Inflammatory macrophage treated with lipopolysaccharide for 1 hour (primary cell): ENCODE measurements at places on chromosomes 1 and 21.

DNA sequence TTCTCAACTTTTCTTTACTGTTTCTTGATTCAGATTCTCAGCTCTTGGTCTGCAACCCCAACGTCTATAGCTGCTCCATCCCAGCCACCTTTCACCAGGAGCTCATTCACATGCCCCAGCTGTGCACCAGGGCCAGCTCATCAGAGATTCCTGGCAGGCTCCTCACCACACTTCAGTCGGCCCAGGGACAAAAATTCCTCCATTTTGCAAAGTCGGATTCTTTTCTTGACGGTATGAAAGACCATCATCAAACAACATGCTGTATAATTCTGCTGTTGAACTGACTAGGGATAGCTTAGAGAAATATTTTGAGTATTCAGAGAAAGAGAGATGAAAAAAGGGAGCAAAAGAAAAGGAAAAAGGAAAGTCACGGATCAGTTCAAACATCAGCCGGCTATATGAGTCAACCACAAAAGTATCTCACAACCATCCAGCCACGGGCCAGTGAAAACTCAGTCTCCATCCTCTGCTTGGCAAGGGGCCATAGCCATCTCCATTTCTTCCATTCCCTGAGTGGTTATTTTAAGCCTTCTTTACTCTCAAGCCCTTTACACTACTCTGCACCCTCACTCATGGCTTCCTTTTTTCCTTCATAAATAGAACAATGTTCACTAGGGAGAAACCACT lies 14.1 kb downstream of the DNASE2B start:
- DNase-seq, result no peak

DNA sequence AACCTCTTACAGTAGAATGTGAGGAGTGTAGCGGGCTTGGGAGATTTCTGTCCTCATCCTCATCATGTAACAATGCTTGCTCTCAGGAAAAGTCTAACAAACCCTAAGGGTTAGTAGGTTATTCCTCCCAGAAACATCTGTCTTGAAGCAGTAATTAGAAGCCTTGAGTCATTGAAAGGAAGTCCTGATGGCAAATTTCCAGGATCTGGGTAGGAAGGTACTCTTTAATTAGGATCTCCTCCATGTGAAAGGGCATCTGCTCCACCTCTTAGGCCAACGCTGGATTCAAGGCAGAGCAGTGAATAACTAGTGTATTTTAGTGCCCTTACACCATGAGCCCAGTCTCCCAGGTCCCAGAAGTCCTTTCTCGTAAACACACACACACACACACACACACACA lies 106.6 kb upstream of the BARHL2 start:
- no peak for DNase-seq

DNA sequence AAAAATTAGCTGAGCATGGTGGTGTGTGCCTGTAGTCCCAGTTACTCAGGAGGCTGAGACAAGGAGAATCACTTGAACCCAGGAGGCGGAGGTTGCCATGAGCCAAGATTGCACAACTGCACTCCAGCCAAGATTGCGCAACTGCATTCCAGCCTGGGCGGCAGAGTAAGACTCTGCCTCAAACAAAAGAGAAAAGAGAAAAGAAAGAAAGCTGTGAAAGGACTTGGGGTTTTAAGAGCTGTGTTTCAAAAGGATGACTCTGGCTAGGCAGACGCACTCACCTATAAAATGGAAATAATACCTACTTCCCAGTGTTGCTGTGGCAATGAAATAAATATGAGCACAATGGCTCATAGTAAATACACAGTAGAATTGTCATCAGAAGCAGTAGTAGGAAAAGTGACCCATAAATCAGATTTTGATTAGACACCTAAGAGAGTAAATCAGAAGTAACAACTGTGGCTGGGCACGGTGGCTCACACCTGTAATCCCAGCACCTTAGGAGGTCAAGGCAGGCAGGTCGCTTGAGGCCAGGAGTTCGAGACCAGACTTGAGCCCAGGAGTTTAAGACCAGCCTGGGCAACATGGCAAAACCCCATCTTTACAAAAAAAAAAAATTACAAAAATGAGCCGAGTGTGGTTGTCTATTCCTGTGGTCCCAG lies 45.9 kb upstream of the PUM1 start:
- DNase-seq, result peak; percentile 32

GRCh38 chr1:231242516-231243198 lies 1.6 kb downstream of the GNPAT start:
- peak; percentile 7 for DNase-seq

DNA sequence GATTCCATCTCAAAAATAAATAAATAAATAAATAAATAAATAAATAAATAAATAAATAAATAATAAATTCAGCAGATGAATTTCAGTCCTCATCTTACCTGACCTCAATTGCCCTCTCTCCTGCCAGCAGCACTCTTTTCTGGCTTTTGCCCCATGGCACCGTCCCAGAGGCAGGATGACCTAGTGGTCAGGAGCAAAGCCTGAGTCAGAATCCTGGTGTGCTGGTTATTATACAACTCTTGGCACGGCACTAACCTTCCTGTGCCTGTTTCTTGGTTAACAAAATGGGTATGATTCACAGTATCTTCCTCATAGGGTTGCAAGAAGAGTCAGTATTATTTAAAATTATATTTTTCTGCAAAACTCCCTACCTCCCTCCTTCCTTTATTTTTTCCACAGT lies 43.0 kb downstream of the NKAIN1 start:
- peak; percentile 3 for DNase-seq

DNA sequence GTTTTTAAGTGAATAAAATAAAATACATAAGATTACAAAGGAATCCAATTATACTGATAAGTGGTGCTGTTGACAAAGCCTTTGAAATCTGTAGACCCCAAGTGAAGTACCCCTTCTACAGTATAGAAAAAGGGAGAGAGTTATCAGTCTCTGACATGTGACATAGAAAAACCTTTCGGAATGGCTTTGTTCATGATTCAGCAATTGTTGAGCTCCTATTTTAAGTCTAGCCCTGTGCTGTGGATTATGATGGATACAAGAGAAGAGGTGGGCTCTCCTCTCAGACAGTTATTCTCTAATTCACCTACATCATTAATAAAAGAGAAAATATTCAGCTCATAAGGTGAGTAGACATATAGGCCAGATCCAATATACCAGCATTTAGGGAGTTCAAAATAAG lies 53.3 kb upstream of the ITPKB start:
- no peak for DNase-seq

DNA sequence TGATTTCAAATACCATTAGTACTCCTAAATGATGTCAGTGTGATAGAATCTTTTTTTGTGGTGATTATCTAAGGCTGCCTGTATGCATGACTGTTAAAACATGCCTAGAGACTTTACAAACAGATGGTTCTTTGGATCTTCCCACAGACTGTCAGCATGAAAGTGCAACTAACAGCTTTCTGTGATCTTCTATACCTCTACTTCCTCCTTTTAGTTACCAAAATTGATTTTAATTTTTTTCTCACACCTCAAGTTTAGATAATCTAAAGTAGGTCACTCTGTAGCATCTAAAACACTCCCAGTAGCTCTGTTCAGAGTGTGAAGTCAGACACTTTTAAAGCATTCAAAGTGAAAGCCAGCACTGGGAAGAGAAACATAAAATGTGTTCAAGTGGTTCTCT lies 534.5 kb downstream of the PTPRC start:
- DNase-seq, result peak; percentile 33

- DNase-seq, result no peak
Measured at GRCh38 chr1:220732137-220732536, 16.0 kb upstream of the MTARC2 start.

DNA sequence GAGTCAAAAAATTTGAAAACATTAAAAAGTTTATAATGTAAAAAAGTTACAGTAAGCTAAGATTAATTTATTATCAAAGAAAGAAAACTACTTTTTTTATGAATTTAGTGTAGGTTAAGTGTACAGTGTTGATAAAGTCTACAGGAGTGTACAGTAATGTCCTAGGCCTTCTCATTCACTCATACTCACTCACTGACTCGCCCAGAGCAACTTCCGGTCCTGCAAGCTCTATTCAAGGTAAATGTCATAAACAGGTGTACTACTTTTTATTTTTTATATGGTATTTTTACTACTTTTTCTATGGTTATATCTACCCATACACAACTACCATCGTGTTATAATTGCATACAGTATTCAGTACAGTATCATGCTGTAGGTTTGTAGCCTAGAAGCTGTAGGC lies 49.6 kb downstream of the TBX19 start:
- no peak for DNase-seq

DNA sequence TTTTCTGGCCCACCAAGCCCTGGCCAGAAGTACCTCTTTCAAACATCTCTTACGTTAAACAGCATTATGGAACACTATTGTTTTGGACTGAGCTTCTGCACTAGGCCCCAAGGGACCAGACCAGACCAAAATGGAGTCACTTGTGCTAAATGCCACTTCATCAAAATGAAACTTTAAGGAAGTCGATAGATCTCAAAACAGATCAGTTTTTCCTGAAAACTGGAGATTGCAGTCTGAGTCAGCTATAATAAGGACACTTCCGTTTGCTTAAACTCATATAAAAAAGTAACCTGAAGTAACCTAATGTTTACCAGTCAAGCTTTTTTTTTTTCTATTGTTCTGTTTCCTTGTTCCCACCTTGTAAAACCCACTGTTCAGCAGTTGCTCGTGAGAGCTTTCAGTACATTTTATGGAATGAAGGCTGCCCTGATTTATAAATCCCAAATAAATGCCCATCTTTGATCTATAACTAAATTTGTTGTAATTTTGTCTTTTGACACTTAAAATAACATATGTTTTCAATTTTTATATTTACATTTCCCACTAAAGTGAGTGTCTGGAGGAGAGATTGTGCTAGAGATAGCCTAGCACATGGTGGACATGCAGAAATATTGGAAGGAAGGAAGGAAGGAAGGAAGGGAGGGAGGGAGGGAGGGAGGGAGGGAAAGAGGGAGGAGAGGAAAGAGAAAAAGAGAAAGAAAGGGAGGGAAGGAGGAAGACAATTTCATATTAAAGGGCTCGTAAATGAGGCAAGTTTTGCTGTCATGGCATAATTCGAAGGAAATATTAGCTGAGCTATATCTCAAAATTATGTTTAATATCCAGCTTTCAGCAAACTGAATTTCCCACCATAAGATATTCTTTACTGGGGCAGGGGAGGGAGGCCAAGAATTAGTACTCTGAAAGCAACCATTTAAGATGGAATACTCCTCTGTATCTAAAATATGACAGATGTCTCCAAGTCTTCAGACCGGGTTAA lies 77.0 kb upstream of the CXADR start:
- no peak for DNase-seq

GRCh38 chr21:29351691-29352090 lies 53.0 kb downstream of the BACH1 start:
- DNase-seq, result no peak

DNA sequence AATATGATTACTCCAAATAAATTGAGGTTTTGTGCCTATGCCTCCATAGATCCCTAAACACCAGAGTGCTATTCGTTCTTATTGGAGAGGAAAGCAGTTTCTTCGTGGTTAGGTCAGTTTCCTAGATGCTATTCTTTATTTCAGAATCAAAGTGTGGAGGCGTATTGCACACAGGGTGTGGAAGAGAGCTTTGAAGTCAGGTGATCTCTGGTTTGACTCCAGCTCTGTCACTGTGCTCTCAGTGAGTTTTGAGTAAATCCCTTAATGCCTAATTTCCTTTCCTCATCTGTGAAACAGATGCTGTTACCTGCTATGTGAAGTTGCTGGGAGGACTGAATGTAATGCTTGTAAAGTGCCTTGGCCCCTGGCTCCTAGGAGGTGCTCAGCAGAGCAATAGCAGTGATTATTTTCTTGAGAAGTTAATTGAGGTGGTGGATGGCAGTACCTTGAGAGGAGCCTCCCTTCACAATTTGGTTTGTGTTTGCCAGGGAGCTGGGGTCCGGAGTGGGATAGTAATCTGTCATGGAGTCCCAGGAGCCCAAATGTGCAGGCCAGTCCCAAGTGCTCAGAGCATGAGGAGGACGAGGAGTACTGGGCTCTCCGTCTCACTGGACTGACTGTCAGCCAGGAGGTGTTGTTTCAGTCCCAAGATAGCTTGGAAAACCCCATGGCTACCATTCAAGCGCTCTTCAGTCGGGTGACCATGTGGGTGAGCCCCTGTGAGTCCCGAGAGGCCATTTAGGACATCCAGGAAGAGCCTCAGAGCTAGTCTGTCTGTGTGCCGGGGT lies 14.9 kb downstream of the NTPCR start:
- no peak for DNase-seq

DNA sequence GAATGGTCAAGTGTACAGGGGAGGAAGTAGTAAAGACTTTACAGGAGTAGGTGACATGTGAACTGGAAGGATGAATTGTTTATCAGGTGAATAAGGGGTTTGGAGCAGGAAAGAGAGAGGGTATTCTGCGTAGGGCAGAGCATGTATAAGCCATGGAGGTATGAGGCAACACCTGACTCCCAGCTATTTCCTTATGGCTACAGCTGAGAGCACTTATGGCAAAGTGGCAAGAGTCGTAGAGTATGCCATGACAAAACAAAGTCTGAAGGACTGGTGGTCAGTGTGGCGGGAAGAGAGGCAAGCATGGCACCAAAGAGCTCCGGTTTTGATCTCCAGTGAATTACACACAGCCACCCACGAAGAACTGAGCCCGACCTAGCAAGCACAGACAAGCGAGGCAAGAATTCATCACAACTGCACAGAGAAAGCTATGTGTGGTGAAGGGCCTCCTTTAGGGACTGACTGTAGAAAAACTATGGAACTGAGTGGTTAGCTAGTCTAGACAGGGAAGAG lies 9.0 kb upstream of the ELOVL1 start:
- DNase-seq, result no peak

GRCh38 chr1:45200906-45201500 lies 5.4 kb downstream of the ZSWIM5 start:
- DNase-seq, result no peak

- peak; percentile 37 for DNase-seq
Measured at GRCh38 chr21:39373634-39374033, 24.7 kb upstream of the HMGN1 start.

- no peak for DNase-seq
Measured at GRCh38 chr1:219626865-219627264, 14.0 kb upstream of the ZC3H11B start.

DNA sequence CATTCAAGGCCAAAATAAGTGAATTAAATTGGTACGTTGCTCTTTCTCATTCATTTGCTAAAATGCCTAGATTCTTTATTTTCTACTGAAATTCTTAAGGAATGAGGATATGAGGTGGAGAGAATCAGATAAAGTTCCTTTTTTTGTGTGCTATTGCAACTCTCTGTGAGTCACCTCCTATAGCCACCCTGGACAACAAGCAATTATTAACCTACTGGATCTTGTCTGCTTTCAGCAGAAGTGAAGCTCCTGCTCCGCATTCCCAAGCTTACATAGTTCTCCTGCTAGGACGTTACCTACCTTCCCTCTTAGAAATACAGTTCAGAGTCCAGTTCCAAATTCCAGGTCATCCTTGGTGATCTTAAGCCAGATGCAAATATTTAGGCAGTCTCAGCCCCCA lies 4.8 kb upstream of the KCNJ6 start:
- DNase-seq, result no peak

DNA sequence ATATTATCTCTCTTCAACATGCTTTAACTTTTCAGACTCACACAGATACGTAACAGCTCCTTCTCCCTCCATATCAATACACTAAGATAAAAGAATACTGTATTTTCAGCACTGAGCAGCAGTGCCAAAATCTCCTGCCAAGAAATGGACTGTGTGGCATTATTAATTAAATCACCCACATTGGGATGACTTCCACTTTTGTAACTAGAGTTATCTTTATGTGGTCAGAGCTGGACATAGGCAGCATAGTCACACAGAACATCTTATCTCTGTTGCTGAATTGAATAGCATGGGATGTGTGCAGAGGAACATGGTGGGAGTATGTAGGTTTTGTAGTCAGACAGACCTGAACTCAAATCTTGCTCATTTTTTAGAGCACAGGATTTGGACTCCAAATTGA lies 41.4 kb upstream of the CACYBP start:
- DNase-seq, result no peak

- DNase-seq, result no peak
Measured at GRCh38 chr21:34969423-34970166, 79.5 kb downstream of the RUNX1 start.

- no peak for DNase-seq
Measured at GRCh38 chr1:234932511-234933430, 195.9 kb downstream of the TOMM20 start.
